ENCODE measurements at places on chromosomes 16 and 17.

GRCh38 chr17:12977008-12977751, 40.6 kb downstream of the ELAC2 start:
- no peak for DNase-seq

- peak; percentile 33 for DNase-seq
Measured at GRCh38 chr16:50067290-50067853, 1.6 kb downstream of the HEATR3 start.

GRCh38 chr17:51610155-51610554, 349.8 kb downstream of the UTP18 start:
- DNase-seq, result no peak

DNA sequence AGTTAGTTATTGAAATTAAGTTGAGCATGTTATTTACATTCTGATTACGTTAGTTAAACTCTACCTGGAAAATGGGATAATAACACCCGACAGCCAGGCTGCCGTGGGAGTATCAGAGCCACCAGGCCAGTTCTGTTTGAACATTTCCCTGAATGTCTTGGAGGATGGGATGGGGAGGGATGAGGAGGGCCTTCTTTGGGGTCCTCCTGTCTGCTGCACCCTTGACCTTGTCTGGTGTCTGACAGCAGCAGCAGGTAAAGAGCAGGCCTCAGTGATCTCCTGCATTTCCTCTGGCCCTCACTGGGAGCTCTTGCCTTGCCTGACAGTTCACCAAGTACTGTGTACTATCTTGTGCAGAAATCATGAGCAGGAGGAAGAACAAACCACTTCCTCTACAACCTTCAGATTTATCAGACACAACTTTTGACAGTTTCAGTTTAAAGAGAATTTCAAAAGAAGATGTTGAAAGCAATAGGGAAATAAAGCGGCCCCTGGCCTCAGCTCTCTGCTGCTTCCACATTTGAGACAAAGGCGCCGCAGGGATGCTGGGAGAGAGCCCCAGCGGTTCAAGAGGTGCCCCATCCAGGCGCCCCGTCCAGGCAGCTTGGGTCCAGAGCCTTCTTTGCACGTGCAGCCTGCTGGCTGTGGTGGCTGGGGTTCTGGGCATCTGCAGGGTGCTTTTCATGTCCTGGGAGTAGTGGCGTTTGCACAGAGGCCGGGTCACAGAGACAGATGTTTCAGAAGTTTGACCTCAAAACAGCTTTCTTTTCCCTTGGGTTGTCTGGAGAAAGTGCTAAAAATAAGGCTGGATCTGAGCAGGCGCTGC, 25.3 kb downstream of the CMIP start:
- DNase-seq, result no peak

DNA sequence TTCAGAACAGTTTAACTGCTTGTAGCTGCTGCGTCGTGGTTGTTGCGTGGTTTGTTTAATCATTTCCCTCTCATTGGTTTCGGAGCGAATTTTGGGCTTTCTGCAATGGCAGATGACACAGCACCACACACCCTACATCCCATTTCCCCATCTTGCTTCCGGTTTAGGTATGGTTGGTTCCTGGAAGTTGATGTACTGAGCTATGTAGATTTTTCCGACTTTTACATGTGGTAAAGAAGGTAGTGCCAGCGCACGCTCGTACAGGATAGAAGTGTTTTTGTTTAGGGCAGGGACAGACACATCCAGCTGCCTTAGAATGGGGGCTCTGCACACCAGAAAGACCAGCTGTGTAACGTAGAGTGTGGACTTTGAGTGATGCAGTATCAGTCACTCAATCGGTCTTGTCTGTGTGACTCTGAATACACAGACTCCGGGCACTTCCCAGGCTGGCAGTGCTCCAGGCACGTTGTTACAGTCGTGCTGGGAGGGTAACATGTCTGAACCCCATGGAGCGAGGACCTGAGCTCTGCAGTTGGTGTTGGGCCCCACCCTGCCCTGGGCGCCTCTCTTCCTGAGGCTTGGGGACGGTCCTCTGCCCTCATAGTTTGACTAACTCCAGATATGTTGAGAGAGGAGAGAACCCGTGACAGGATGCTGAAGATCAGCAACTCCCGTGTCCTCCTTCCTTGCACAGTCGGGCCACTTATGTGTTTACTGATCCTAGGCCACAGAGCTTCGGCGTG, 172.0 kb upstream of the CHMP6 start:
- no peak for DNase-seq

DNA sequence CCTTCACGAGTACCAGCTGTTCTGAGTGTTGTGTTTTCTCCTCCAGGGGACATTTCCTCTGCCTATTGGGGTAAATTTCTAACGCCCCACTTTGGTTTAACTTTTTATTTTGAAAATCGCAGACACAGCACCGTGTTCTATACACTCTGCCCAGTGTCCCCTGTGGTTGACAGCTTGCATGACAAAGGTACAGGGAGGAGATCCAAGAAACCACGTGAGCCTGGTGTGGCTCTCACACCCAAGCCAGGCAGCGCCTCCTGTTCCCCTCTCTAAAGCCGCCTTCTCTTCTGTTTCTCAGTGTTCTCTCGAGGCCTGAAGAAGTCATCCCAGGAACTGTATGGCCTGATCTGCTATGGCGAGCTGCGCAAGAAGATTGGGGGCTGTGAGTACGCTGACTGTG, 25.4 kb downstream of the CRAMP1 start:
- no peak for DNase-seq

GRCh38 chr16:54647725-54648221, 282.9 kb upstream of the IRX5 start:
- DNase-seq, result no peak

GRCh38 chr17:73902416-73903181, 258.4 kb upstream of the SDK2 start:
- no peak for DNase-seq

- no peak for DNase-seq
Measured at GRCh38 chr16:55526441-55526840, 17.6 kb downstream of the LPCAT2 start.

DNA sequence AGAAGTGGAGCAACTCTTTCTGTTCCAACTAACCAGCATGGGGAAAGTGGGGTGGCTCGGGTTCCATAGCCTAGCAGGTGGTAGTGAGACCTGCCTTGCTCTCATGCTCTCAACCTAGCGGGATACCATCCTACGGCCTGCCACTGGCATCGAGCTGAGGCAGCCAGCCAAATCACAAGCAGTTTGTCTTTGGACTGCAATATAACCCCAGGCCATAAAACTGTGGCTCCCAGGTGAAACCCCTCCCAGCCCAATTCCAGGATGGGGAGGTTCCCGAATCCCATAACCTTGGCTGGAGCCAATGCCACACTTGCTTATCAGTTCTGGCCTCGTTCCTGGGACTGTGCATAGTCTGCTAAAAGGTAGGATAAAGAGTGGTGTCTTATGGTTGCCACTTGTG, 155.8 kb upstream of the NETO2 start:
- DNase-seq, result no peak

GRCh38 chr16:57509231-57509923, 23.1 kb upstream of the DOK4 start:
- no peak for DNase-seq

GRCh38 chr17:73950593-73950914, 252.9 kb upstream of the RPL38 start:
- DNase-seq, result no peak

DNA sequence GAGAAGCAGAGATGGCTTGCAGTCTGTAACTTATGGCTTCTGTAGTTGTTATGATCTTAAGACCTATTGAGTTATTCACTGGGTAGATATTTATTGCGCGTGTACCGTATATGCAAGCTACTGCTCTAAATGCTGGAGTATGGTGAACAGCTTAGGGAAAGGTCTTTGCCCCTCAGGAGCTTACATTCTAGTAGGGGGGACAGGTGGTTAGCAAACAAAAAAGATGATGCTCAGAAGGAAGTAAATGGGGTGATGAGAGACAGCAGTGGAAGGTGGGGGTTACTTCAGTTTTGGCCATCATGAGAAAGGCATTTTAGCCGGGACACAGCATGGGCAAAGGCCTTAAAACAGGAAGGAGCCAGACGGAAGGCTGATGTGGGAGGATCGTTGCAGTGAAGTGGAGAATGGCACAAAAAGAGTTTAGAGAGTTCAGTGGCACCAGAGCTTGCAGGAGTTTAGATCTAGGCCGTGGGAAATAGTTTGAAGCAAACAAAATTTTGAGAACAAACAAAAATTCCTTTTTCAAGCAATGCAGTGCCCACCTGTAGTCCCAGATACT, 2.1 kb downstream of the ARMC7 start:
- DNase-seq, result no peak

DNA sequence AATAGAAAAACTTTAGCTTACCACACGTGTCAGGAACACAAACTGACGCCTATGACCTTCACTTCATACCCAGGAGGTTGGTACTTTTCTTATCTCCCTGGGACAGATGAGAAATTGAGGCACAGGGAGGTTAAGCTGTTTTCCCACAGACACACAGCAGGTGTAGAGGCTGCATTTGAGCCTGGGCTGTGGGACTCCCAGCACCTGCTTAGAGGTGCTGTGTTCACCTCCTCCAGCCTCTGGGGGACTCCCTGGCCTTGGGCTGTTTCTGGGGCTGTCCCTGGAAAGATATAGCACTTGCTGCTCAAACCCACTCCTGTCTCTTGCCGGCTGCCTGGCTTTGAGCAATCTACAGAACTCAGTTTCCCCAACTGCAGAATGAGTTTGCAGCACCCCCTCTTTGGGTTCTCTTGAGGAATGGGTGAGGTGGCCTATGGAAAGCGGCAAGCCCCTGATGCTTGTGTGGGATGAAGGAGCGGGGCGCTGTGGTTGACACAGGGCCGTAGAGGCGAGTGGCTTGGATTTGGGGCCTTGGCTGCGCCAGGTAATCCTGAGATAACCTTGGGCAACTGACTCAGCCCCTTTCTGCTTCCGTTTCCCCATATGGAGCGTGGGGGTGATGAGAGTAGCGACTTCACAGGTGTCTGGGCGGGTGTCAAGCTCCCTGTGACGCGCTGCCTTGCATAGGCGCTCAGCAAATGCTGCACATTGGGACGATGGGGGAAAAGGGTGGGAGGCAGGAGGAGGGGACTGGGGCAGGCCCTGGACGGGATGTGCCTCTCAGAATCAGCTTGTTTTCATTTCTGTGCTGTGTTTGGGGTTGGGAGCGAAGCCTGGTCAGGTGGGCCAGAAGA, 104.5 kb upstream of the CIBAR2 start:
- no peak for DNase-seq

GRCh38 chr16:88408561-88409142, 25.9 kb downstream of the ZNF469 start:
- no peak for DNase-seq

GRCh38 chr16:20865420-20866131, 34.6 kb downstream of the DCUN1D3 start:
- no peak for DNase-seq

DNA sequence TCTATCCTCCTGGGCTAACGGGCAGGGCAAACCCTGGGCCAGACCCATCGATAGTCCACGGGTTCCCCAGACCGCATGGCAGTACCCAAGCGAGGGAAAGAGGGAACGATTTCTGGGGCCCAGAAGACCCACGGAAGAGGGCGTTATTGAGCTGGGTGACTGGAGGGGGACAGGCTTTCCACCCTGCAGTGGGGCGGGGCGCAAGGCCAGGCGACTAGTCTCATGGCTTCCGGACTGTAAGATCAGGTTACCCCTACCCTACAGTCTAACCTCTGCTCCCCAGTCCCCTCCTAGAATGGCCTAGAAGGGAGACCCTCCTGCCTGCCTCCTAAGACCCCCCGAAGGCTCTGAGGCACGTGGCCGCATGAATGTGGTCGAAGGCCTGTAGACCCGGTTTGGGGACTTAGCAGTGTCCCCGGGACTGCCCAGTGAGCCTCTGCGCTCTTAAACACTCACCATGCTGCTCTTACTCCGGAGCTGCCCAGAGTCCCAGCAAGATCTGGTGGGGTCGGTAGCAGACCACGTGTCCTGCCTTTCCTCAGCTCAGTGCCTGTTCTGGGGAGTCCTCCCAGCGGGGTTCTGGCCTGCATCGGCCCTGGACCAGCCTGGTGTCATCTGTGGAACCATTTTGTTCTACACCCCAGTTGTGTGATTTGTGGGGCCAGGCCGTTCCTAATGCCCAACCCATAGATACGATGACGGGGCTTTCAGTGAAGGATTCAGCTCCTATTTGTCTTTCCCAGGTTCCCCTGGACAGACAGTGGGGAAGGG, 13.2 kb upstream of the AURKB start:
- peak; percentile 80 for DNase-seq

- DNase-seq, result no peak
Measured at GRCh38 chr16:84804326-84804725, 15.5 kb upstream of the CRISPLD2 start.

GRCh38 chr17:78044280-78044835, 84.2 kb downstream of the TMC6 start:
- DNase-seq, result no peak

DNA sequence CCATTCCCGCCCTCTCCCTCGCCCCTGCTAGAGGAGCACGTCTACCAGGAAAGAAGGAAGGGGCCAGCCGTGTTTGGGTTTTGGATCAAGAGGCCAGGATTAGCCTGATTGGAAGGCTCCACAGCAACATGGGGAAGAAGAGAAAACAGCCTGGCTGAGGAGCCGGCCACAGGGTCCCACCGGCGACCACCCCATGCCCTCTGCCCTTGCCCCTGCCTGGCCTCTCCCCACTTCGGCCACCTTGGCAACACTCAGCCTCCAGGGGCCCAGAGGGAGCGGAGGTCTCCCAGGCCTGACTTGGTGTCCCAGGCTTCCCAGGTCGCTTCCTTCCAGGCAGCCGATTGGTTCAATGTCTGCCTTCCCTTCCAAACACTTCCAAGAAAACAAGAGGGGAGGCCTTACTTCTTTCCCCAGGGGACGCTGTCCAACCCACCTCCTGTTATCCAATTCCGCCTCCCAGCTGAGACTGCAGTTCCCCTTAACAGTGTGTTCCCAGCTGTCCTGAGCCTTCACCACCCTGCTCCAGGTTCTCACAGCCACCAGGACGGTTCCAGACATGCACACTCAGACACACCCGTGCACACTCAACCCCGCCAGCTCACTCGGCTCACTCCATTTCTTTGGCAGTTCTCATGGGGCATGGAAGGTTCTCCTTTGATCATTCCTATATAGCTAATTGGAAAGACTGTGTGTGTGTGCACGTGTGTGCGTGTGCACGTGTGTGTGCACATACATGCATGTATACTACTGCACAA, 65.4 kb downstream of the RBFOX3 start:
- no peak for DNase-seq

- DNase-seq, result no peak
Measured at GRCh38 chr17:70166615-70167014, 2.7 kb upstream of the KCNJ2 start.

DNA sequence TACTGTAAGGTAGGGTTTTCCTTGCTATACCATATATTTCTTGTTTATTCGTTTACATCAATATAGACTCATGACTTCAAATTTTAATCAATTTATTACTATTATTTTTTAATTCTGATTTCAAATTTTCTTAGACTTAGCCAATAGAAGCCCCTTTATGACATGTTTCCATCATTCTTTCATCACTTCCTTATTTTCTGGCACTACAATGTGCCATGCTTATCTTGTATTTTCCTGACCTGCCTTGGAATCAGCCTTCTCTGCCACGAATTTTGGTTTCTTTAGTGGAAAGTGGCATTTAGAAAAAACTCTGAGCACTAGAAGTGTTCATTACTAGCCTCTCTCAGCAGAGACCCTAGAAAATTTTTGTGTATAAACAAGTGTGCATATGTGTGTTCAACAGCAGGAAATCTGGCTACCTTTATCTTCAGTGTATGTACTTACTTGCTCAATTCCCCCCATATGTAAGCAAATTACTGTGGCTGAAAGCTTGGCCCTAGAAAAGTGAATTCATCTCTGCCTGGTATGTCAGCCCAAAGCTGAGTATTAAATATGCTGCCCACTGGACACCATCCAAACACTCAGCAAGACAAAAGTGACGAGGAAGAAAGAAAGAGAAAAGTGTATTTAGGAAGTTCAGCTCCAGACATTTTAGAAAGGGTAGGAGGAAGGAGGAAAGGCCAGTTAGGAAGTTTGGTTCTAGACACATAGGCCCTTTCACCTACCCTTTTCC, 4.0 kb downstream of the STXBP4 start:
- no peak for DNase-seq

GRCh38 chr17:29567304-29567553, 392 bp upstream of the ABHD15 start:
- no peak for DNase-seq

Measured in left hindlimb (tissue), 1 donor.